Keratinocyte (primary cell): ENCODE measurements at places on chromosomes 6 and 20. TPM values are rescaled to one million over a fixed set of nuclear protein-coding genes. Genes with fewer than 3 reads are reported as not detected.

The TRDN gene
- not detected in 3 replicates for polyA plus RNA-seq

The TRIM40 gene
- polyA plus RNA-seq, result not detected in 3 replicates

The KHDC1L gene
- 0.10 TPM in 1 of 3 replicates, not detected in the others for polyA plus RNA-seq

The CSNK2A1 gene
- polyA plus RNA-seq, result 79.7 to 122 TPM (median 115 TPM) in 3 replicates

The AKAP12 gene
- 0.27 to 2.9 TPM (median 0.56 TPM) in 3 replicates for polyA plus RNA-seq

The PRDM13 gene
- not detected in 3 replicates for polyA plus RNA-seq

The CCM2L gene
- polyA plus RNA-seq, result not detected in 3 replicates

The CRYBG1 gene
- polyA plus RNA-seq, result 33.8 to 54.7 TPM (median 36.9 TPM) in 3 replicates

The PPP1R16B gene
- 0.19 TPM in 1 of 3 replicates, not detected in the others for polyA plus RNA-seq

The RAET1L gene
- 6.9 to 12.2 TPM (median 8.5 TPM) in 3 replicates for polyA plus RNA-seq

The TP53TG5 gene
- polyA plus RNA-seq, result not detected in 3 replicates

The ELOVL2 gene
- 0.04 to 0.10 TPM (median 0.05 TPM) in 3 replicates for polyA plus RNA-seq

The TCF21 gene
- not detected in 3 replicates for polyA plus RNA-seq

The ATF6B gene
- 30.4 to 51.2 TPM (median 37.9 TPM) in 3 replicates for polyA plus RNA-seq

The HAO1 gene
- not detected in 3 replicates for polyA plus RNA-seq

The C20orf173 gene
- polyA plus RNA-seq, result not detected in 3 replicates

The MCHR2 gene
- polyA plus RNA-seq, result not detected in 3 replicates

The MRAP2 gene
- 2.4 to 4.1 TPM (median 3.0 TPM) in 3 replicates for polyA plus RNA-seq

The HLA-DRB5 gene
- 0.05 TPM in 1 of 3 replicates, not detected in the others for polyA plus RNA-seq

The HLA-DRB1 gene
- polyA plus RNA-seq, result 0.12 to 0.54 TPM (median 0.31 TPM) in 3 replicates

The LY6G6C gene
- 2.3 to 3.1 TPM (median 2.4 TPM) in 3 replicates for polyA plus RNA-seq

The RFX6 gene
- not detected in 3 replicates for polyA plus RNA-seq

The KHDRBS2 gene
- polyA plus RNA-seq, result not detected in 3 replicates

The NKAIN4 gene
- not detected in 3 replicates for polyA plus RNA-seq

The WRNIP1 gene
- polyA plus RNA-seq, result 52.3 to 55.1 TPM (median 54.6 TPM) in 3 replicates

The ARG1 gene
- 0.13 to 0.17 TPM in 2 of 3 replicates, not detected in the other for polyA plus RNA-seq

The TMEM14B gene
- 86.2 to 157 TPM (median 96.2 TPM) in 3 replicates for polyA plus RNA-seq

The HLA-DPA1 gene
- 0.09 to 0.61 TPM in 2 of 3 replicates, not detected in the other for polyA plus RNA-seq

The WASF1 gene
- polyA plus RNA-seq, result 12.7 to 26.2 TPM (median 20.9 TPM) in 3 replicates

The RPS18 gene
- polyA plus RNA-seq, result 5,669 to 7,560 TPM (median 6,374 TPM) in 3 replicates
